ENCODE measurements at places on chromosomes 16 and 17.

GRCh38 chr17:74857191-74857590, 2.5 kb downstream of the GRIN2C start:
- no peak for DNase-seq

GRCh38 chr16:79329166-79329521, 271.4 kb downstream of the MAF start:
- DNase-seq, result no peak

GRCh38 chr16:80819988-80820387, 15.6 kb upstream of the CDYL2 start:
- no peak for DNase-seq

DNA sequence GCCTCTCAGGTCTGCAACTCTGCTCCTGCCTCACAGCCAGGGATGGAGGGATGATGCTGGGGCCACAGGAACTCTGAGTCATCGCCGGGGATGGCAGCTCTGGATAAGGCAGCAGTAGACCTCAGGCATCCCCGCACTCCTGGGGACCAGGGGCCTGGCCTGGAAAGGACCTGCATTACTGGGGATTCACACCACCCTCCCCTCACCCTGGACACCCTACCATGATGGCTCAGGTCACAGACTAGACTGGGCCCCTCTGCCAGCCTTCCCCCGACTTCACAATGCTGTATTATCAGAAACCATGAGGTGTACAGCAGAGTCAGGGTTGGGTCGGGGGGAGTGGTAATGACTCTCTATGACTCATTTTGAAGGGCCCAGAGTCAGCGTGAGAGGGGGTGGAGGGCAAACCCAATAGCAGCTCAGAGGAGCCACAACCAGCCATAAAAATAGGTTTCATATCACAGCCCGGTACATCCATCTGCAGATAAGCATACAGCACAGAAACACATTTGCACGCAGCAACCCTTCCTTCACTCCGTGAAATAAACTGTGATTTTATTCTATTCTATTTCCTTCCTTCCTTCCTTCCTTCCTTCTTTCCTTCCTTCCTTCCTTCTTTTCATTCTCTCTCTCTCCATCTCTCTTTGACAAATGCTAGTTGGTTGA, 28.8 kb downstream of the DYNLRB2 start:
- peak; percentile 86 for DNase-seq

DNA sequence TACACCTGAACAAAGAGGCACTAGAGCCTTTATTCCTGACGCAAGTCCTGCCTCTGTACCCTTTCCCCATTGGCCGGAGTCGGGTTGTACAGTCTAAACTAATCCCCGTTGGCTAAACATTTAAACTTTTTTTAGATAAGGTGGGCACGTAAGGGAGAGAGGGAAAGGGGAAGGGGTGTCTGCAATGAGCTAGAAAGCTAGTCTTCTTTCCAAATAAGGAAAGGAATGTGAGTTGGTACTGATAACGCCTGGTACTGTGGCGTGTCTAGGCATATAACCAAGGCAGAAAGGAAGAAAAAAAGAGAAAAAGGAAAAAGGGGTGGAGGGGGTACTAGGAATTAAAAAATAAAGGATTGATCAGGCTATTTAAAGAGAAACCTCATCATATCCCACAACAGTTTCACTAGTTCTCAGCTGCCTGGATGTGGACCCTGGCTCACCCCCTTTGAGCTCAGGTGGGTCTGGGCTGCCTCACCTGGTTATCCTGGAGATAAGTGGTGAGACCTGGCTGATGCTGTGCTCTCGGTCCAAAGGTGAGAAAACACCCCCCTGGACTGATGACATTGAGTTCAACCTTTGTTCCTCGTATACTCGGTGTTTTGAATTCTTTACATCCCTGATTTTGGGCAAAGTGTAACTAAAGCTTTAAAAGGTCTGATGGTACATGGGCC, 90.9 kb upstream of the EEF2KMT start:
- no peak for DNase-seq

GRCh38 chr16:84266451-84266850, 26.6 kb upstream of the KCNG4 start:
- DNase-seq, result peak; percentile 60

Data from GM13977 (cell line).